ENCODE measurements at places on chromosomes 2 and 18.

DNA sequence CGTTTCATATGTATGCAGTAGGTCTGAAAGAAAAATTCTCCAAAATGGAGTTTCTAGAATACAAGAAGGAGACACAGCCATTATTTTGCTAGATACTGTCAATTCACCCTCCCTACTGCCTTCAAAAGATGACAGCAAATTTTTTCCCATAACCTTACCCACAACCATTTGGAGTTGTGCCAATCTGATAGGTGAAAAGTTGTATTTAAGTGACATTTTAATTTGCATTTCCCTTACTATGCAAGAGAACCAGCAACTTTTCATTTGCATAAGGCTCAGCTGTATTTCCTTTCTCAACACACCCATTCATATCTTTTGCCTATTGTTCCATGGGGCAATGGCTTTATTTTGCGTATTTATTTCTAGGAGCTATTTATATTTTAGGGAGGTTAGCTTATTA lies 31.4 kb upstream of the IL18RAP start:
- DNase-seq: no peak

DNA sequence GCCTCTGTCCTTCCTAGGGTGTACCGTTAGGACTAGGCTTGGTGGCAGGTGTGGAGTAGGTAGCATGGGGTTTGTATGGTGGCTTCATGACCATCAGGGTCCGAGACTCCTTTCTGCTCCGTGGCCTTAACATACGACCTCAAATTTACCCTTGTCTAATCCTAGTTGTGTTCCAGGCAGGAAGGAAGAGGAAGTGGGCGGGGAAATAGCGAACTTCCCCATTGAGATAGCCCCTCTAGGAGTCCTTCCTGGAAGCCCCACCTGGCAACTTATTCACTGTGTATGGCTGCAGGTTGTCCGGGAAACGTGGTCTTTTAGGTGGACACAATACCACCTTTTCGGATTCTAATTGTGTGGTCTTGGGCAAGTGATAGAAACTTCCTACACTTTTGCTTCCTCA lies 9.3 kb downstream of the CD8A start:
- DNase-seq: no peak

DNA sequence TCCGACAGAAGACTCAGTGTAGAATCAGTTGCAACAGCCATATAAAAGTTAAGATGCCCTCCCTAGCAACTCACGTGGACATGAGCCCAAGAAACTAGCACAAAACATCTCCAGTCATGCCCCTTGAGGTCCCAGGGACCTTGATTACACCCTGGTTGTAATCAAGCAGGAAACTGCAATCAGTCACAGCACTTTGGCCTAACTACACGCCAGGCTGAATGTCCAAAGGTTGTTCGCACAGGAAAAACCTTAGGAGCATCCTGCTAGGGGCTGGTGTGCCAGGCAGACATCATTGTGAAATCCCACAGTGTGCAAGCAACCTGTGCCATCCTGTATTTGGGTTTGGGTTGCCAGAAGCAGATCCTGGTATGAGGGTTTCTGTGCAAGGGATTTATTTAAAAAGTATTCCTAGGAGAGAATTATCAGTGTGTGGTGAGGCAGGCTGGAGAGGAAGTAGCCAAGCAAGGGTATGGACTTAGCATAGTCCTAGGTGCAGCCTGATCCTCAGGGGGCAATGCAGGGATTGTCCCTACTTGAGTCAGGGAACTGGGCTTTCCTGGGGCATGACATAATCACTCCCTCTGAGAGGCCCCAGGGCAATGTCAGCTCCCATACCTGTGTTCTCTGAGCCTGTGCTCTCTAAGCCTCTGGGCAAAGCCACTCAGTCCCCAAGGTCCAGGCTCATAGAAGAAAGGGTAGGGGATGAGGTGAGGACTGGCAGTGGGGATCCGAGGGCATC lies 17.8 kb upstream of the SULT1C2 start:
- no peak for DNase-seq

DNA sequence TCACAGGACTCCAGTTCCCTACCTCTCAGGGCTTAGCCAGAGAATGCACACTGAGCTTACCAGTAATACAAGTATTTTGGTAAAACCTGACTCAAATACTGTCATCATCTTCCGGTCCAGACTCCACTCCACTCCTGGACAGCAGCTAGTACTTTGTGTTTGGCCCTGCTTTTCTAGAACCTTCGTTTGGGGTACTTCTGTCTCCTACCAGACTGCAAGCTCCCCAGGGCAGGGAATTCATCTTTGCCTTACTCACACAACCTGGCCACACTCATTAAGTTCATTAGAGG lies 108.9 kb upstream of the CDC42EP3 start:
- DNase-seq: no peak

Measured in CD4-positive, alpha-beta T cell treated with Interferon alpha-2 for 1 hour (primary cell).